Left cardiac atrium (tissue), 4 donors: ENCODE measurements at places on chromosomes 4 and X. TPM values are rescaled to one million over a fixed set of nuclear protein-coding genes. Genes with fewer than 3 reads are reported as not detected.

- no peak for DNase-seq
Observed at GRCh38 chr4:23937173-23937572, 47.3 kb upstream of the PPARGC1A start.

Gene SMIM31
- not detected for total RNA-seq

Gene CCNA2
- total RNA-seq: 1.7 TPM

- no peak for DNase-seq
Observed at GRCh38 chr4:141356963-141357335, 136.3 kb downstream of the ZNF330 start.
